ENCODE measurements at places on chromosomes 5 and 9. TPM values are rescaled to one million over a fixed set of nuclear protein-coding genes. Genes with fewer than 3 reads are reported as not detected.

DNA sequence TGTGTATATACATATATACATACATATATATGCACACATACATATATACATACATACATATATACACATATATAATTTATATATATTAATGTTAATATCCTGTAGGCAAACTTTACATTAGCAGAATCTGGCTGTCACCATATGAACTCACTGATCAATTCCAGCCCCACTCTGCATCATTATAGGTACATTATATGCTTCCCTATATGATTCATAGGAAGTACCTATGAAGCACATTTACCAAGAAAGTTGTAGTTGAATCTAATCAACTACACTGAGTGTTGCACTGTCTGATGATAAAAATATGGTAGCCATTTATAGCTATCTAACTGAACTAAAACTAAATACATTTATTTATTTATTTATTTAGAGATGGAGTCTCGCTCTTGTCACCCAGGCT, 5.5 kb upstream of the SPATA6L start:
- DNase-seq = no peak

DNA sequence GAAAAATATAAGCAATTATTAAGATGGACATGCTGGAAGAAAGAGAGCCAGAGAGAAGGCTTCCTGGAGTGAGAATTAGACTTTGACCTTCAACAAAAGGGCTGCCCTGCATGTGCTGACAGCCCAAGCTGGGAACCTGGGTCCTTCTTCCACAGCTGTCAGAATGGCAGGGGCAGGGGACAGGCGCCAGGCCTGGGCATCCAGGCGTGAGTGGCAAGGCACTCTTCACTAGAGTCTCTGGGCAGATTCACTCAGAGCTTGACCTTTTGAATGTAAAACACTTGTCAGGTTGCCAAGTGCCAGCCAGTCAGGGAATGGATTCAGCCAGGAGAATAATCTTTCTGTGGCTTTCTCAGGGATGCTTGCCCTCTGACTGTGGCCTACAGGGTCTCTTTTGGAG, 119.1 kb upstream of the CLINT1 start:
- no peak for DNase-seq

- DNase-seq = no peak
Observed at GRCh38 chr9:108040783-108041182, 551.2 kb upstream of the KLF4 start.

GRCh38 chr5:145247745-145248040, 587.4 kb downstream of the PRELID2 start:
- DNase-seq = no peak

DNA sequence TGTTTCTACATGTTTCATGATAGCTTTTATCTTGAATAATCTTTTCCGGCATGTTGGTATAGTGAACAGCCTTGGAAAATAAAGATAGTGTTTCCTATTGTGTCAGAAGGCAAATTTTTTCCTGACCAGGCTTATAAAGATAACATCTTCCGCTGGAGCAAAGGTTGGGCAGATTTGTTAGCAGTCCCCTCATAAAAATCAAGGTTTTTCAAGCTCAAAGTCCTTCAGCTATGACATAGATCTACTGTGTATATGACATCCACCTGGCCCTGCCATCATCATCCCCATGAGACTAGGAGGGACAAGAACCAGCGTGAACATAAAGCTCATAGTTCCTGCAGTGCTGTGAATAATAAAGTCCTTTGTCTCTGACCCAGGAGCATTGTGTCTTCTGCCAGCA, 30.4 kb upstream of the OTULINL start:
- peak; percentile 88 for DNase-seq

GRCh38 chr9:36548454-36548853, 24.2 kb upstream of the MELK start:
- DNase-seq = peak; percentile 25

- peak; percentile 49 for DNase-seq
Observed at GRCh38 chr5:124981901-124982300, 235.5 kb upstream of the ZNF608 start.

GRCh38 chr5:757931-758697, 26.4 kb downstream of the ZDHHC11B start:
- peak; percentile 74 for DNase-seq

- DNase-seq = no peak
Observed at GRCh38 chr5:116572350-116573278, 2.0 kb downstream of the SEMA6A start.

The TGFBI gene
- total RNA-seq = 37.2 TPM

The ANXA2R gene
- 22.7 TPM for total RNA-seq

The FGF18 gene
- total RNA-seq = 0.37 TPM

The CATSPER3 gene
- not detected for total RNA-seq
